Daoy (cell line): ENCODE measurements at places on chromosomes 12 and 14. TPM values are rescaled to one million over a fixed set of nuclear protein-coding genes. Genes with fewer than 3 reads are reported as not detected.
A peak's percentile ranks its signal among the peaks of the same experiment; 100 is the strongest.

GALNT16 gene
- 1.2 and 1.7 TPM in 2 replicates for total RNA-seq

- DNase-seq, result no peak
Measured at GRCh38 chr12:123363390-123363739, 1.3 kb downstream of the SBNO1 start.

HOXC4 gene
- total RNA-seq, result 2.4 and 4.7 TPM in 2 replicates

SERPINA12 gene
- total RNA-seq, result not detected in 2 replicates

ACOT6 gene
- not detected in 2 replicates for total RNA-seq

GRCh38 chr14:69625299-69626131, 14.1 kb downstream of the SUSD6 start:
- peak; percentile 48 for DNase-seq

DNA sequence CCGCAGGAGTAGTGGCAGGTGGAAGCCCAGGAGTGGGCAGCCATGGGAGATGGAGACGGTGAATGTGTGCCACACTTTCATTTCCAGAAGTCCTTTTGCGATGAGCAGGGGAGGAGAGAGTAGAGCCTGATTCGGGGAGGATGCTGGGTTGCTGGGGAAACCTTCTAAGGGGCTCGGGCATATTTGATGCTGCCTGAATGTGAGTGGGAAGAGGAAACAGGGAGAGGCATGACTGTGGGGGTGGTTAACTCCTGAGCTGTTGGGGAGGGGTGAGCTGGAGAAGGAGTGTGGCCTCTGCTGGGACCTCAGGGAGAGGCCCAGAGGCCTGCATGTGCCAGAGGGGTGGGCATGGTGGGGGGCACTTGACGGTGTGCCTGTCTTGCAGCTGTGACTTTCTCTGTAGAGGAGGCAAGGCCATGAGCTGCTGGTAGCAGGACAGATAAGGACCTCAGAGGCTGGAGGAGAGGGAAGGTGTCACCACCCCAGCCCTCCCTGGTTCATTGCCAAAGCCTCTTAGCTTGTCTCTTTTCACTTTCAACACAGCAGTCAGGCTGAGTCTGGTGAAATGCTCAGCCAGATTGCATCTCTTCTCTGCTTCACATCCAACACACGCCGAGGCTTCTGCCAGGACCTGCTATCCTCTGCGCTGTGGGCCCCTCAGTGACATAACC, 11.4 kb downstream of the GLT1D1 start:
- no peak for DNase-seq

DLGAP5 gene
- total RNA-seq, result 155 and 171 TPM in 2 replicates

ALDH1L2 gene
- 0.83 and 5.7 TPM in 2 replicates for total RNA-seq

ZNF891 gene
- total RNA-seq, result 0.51 and 0.77 TPM in 2 replicates

OS9 gene
- total RNA-seq, result 262 and 383 TPM in 2 replicates

- DNase-seq, result no peak
Measured at GRCh38 chr14:61280092-61280525, 1.0 kb downstream of the TMEM30B start.

DNA sequence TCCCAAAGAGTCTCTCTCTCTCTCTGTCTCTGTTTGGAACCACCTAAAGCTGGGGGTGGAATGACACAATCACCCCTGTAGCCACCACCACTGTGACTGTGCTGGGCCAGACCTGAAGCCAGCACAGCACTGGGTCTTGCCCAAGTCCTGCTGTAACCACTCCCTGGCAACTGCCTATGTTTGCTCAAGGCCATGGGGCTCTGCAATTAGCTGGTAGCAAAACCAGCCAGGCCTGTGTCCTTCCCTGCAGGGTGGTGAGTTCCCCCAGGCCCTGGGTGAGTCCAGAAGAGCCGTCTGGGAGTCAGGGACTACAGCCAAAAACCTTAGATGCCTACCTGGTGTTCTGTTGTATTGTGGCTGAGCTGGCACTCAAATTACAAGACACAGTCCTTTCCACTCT, 50.8 kb downstream of the DGLUCY start:
- no peak for DNase-seq

DNA sequence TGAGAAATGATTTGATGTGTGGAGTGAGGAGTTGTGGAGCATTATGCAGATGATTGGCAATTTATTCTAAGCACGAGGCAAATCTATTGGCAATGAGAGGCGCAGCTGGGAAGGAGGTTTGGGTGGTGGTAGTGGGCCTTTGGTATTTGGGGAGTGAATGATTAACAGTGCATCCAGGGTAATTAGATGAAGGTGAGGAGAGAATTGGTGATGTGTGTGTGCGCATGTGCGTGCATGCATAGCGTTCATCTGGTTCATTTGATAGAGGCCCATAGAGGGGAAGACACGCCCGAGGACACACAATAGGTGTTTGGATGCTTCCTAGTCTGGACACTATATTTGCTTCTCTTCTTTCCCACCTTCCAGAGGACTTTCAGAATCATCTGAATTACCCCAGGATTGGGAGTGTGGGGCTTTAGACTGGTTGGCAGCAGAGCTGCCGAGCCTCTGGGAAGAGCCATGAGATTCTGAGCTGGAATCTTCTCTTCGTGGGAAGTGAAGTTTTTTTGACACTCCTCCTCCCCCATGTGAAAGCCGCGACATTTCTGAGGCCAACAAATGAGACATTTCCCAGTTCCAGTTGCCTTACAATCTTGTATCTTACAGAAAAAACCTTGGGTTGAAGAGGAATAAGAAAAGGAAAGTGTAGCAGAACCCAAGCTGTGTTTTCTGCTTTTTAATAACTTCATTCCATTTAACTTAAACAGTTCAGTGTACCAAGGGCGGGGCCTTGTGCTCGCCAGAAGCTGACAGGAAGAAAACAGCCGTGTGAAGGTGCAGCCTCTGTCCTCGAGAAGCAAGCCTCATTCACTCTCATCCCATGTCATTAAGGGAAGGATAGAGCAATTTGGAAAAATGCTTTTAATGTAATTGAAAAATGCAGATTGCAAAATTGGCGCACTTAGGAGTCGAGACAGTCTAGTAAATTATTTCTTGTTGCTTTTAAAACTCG, 65.2 kb downstream of the SLC25A47 start:
- no peak for DNase-seq

KRT71 gene
- not detected in 2 replicates for total RNA-seq

GRCh38 chr12:116389326-116389725, 111.8 kb upstream of the MED13L start:
- DNase-seq, result no peak

DENND5B gene
- 13.2 and 18.1 TPM in 2 replicates for total RNA-seq

DNA sequence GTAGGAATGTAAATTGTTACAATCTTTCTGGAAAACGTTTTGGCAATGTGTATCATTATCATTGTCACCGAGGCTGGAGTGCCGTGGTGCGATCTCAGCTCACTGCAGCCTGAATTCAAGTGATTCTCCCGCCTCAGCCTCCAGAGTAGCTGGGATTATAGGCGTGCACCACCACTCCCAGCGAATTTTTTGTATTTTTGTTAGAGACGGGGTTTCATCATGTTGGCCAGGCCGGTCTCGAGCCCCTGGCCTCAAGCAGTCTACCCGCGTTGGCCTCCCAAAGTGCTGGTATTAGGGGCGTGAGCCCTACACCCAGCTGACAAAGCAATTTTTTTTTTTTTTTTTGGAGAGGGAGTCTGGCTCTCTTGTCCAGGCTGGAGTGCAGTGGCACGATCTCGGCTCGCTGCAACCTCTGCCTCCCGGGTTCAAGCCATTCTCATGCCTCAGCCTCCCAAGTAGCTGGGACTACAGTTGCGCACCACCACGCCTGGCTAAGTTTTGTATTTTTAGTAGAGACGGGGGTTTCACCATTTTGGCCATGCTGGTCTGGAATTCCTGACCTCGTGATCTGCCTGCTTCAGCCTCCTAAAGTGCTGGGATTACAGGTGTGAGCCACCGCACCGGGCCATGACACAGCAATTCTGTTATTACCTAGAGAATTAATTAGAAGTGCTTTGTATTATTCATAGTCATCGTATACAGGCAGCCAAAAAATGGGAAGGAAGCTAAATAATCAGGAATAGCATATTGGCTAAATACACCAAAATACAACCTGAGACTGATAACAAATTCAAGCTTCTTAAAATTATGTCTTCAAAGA, 1.2 kb downstream of the ACTR6 start:
- no peak for DNase-seq

- no peak for DNase-seq
Measured at GRCh38 chr12:16509411-16509810, 96.6 kb downstream of the LMO3 start.

KLRB1 gene
- not detected in 2 replicates for total RNA-seq

RASSF8 gene
- total RNA-seq, result 24.9 and 30.9 TPM in 2 replicates

DNA sequence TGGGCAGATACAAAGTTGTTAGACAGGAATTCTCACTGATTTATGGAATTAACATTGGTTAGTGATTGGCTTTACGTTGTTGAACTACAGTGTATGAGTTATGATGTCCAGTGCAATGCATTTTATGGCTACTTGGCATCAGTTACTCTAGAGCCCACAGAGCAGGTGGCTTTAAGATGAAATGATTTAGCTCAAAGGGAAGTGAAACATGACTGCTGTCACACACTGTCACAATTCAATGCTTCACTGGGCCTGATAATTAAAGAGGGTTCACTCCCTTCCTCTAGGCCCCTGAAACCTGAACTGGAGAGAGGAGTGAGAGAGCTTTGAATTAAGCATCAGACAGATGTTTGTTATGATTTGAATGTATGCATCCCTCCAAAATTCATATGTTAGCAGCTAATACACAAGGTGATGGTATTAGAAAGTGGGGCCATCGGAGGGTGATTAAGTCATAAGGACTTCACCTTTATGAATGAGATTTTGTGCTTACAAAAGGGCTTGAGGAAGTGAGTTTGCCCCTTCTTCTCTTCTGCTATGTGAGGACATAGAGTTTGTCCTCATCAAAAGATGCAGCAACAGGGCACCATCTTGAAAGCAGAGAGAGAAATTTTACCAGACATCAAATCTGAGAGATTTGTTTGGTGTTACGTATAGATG, 175.8 kb upstream of the GRIN2B start:
- no peak for DNase-seq

GRCh38 chr12:118055144-118055557, 5.8 kb downstream of the WSB2 start:
- DNase-seq, result peak; percentile 71

- no peak for DNase-seq
Measured at GRCh38 chr14:63404906-63405305, 86.2 kb upstream of the GPHB5 start.

- DNase-seq, result peak; percentile 5
Measured at GRCh38 chr12:86914721-86915120, 658.5 kb upstream of the MGAT4C start.

DNA sequence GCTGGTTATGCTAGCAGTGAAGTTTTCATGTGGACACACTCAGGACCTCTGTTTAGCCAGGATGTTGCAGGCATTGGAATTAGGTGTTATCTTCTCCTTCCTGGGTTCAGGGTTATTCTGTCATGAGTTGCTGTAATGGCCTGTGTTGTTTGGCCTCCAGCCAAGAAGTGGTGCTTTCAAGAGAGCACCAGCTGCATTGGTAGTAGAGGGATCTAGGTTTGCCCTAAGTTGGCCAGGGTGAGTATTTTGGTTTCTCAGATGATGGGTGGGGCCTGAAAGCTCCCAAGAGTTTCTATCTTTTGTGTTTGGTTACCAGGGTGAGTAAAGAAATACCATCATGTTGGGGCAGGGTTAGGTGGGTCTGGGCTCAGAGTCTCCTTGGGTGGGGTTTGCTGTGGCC, 2.7 kb upstream of the GZMH start:
- DNase-seq, result no peak

- DNase-seq, result no peak
Measured at GRCh38 chr12:67450441-67450840, 181.3 kb downstream of the CAND1 start.

- no peak for DNase-seq
Measured at GRCh38 chr14:37890095-37890494, 294.7 kb downstream of the TTC6 start.

DNA sequence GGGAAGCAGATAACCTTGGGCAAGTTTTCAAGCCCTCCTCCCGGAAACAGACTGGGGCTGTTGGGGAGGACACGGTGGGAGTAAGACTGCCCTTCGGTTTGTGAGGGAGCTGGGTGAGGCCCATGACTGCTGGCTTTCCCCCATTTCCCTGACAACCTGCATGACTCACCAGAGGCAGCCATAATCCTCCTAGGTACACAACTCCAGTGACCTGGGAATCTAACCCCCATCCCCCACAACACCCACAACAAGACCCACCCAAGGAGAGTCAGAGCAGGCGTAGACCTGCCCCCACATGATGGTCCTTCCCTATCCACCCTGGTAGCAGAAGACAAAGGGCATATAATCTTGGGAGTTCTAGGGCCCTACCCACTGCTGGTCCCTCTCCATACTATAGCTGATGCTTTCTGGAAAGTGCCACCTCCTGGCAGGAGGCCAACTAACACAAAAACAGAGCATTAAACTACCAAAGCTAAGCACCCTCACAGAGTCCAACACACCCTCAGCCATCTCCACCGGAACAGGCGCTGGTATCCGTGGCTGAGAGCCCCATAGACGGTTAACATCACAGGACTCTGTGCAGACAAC, 14.8 kb downstream of the DDX24 start:
- DNase-seq, result peak; percentile 65

- DNase-seq, result no peak
Measured at GRCh38 chr12:65574867-65575266, 249.4 kb upstream of the HMGA2 start.

GRCh38 chr14:50335989-50336824, 24.1 kb downstream of the DMAC2L start:
- no peak for DNase-seq

- no peak for DNase-seq
Measured at GRCh38 chr14:68316078-68316868, 476.6 kb downstream of the ZFP36L1 start.

- peak; percentile 74 for DNase-seq
Measured at GRCh38 chr14:33986804-33987203, 35.9 kb upstream of the EGLN3 start.

- peak; percentile 91 for DNase-seq
Measured at GRCh38 chr12:124774462-124775167, 89.0 kb downstream of the SCARB1 start.

- peak; percentile 87 for DNase-seq
Measured at GRCh38 chr12:113241191-113242025, 20.1 kb downstream of the TPCN1 start.

KCNK10 gene
- 0.06 and 0.63 TPM in 2 replicates for total RNA-seq

GRCh38 chr14:99840265-99840664, 47.1 kb downstream of the EML1 start:
- DNase-seq, result no peak

DNA sequence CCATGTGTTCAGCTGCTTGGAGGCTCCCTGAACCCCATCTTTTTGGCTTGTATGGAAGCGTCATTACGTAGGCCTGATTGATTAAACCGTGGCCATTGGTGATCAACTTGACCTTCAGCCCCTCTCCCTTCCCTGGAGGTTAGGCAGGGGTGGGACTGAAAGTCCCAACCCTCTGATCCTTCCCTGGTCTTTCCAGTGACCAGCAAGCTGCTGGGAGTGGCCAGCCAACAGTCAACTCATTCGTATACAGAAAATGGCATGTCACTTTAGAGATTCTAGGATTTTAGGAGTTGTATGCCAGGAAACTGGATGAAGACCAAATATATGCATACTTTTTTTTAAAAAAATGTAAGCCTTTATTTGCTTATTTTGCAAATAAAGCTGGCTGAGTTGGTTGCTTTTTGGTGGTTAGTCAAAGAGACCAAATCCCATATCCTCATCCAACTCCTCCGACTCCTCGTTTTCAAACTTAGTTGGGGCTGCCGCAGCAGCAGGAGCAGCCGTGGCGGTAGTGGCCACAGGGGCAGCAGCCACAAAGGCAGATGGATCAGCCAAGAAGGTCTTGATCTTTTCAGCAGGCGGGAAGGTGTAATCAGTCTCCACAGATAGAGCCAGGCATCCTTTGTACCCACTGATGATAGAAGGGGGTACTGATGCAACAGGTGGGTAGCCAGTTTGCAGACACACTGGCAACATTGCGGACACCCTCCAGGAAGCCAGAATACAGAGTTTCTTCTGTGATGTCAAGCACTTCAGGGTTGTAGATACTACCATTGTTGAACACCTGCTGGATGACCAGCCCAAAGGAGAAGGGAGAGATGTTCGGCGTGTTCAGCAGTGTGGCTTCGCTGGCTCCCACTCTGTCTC, 16.6 kb downstream of the NFKBIA start:
- no peak for DNase-seq

INHBE gene
- total RNA-seq, result 0.80 and 1.6 TPM in 2 replicates

CMAS gene
- total RNA-seq, result 71.3 and 73.7 TPM in 2 replicates
